Kidney glomerular epithelial cell (primary cell): ENCODE measurements at places on chromosomes 5 and 9.

GRCh38 chr9:136179101-136179616 is 25.8 kb downstream of the LHX3 start:
- DNase-seq: no peak

DNA sequence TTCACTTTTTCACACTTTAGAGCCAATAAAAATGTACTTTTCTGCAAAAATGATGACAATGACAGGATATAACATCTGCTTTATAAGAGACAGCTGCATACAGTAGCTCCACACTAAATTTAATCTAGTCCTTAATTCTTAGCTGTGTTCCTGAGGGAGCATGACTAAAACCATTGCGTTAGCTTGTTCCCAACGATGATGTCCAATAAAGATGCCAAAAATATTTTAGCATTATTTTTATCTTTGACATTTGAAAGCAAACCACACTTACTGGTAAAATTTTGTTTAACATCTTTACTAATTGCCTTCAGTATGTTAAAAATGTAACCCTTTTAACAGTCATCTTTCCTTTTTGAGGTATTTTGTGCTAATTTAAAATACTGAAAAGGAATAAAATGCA is 382.7 kb downstream of the CHSY3 start:
- DNase-seq: no peak

DNA sequence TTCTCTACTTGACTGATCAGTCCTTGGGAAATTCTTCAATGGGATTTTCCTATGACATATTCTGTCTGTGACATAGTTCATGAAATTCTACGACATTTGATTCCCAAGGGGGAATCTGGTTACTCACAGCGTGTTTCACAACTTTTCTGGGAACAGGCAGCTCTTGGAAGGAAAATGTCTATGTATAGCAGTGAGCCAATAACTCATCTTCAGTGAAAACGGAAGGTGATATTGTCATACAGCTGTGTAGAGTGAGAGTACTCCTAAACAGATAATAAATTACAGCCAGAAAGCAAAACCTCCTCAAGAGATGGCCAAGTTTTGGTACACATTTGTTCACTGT is 91.4 kb downstream of the C9orf152 start:
- peak; percentile 16 for DNase-seq

GRCh38 chr9:136156209-136157120 is 37.8 kb upstream of the TMEM250 start:
- DNase-seq: no peak

- peak; percentile 12 for DNase-seq
Observed at GRCh38 chr5:1772634-1773033, 27.0 kb downstream of the MRPL36 start.

- no peak for DNase-seq
Observed at GRCh38 chr5:204001-204400, 12.7 kb downstream of the LRRC14B start.

GRCh38 chr9:116564266-116564793 is 122.8 kb upstream of the TRIM32 start:
- no peak for DNase-seq

GRCh38 chr9:106784076-106784475 is 78.9 kb upstream of the ZNF462 start:
- DNase-seq: peak; percentile 16

DNA sequence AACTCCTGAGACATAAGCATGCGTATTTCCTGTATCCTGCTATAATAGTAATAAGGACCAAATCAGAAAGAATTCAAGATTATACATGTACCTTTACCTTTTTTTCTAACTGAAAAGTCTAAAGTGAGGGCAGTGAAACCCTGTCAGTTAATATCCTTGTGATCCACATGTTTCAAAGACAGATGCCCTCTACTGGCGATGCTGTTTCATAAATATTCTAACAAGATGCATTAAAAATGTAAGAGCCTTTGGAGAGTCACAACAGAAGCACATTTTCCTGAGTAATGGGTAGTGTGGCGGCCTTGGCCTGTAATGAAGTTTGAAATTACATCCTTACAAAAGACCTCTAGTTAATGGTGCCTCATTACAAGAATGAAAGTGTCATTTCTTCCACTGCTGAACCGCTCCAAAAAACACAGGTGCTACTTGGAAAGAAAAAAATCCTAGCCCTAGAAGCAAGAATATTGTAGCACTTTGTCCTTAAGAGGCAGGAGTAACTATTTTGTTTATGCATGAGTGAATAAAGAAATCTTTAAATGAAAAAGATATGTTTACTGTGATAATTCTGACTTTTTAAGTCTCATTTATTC is 232.6 kb downstream of the EPB41L4A start:
- DNase-seq: peak; percentile 53

DNA sequence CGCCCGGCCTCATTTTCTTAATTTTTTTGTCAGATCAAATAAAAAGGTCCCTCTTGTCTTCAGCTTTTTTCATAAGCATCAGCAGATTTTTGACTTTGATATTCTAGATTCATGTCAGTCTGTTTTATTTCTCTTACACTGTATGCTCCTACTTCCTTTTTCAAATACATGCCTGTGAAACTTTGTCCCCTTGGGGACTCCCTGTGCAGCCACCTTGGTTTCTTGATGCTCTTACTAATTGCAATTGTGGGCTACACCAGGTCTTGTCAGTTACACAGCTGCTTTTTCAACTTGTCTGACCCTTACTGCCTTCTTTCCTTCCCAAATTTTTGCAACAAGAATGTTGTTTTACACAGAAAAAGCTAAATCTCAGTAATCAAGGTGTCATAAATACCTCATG is 238.2 kb upstream of the KCNN2 start:
- DNase-seq: no peak

DNA sequence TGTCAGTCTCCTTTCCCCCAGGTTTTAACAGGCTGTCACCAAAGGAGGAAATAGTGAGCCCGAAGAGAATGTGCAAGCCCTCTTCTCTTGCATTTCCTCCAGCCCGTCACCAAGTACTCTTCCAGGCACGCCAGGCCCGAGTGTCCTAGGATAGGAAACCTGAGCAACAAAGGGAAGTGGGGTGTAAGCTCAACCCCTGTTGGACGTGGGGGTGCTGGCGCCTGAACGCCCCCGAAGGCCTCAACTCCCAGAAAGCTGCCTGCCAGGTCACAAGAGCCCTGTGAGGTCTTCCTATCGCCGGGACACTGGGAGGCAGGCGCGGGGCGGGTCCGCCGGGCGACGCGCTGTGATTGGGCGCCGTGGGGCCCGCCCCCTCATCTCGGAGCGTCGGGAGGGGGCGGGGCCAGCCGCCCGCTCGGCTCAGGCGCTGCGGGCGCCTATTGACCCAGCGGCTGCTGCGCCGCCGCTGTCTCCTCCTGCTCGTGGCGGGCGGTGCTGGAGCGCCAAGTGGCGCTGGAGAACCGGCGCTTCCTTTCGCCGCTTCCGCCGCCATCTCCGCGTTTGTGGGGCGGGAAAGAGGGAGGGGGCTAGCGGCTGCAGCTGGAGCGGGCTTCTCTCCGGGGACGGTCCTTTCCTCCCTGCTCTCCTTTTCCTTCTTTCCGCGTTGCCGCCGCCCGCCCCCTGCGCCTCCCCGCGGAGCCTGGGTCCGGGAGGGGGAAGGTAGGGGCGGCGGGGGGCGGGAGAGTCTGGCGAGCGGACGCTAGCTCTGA is 572 bp upstream of the MAN2A1 start:
- DNase-seq: peak; percentile 81

DNA sequence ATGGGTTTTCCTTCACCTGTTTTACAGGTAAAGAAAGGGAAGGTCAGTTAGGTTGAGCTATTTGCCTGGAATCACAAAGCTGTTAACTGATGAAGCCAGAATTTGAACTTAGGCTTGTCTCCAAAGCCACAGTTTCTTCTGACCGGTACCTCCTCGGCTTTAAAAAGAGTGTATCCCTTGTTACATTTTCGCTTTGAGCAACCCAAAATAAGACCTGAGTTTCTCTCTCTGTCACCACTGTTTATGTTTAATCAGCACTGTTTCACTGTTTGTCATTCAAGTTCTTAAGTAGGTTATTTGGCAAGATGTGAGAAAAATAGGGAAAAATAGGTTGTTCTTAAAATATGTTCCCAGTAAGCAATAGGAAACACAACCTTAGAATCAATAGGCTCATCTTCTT is 84.6 kb downstream of the VCAN start:
- DNase-seq: no peak

DNA sequence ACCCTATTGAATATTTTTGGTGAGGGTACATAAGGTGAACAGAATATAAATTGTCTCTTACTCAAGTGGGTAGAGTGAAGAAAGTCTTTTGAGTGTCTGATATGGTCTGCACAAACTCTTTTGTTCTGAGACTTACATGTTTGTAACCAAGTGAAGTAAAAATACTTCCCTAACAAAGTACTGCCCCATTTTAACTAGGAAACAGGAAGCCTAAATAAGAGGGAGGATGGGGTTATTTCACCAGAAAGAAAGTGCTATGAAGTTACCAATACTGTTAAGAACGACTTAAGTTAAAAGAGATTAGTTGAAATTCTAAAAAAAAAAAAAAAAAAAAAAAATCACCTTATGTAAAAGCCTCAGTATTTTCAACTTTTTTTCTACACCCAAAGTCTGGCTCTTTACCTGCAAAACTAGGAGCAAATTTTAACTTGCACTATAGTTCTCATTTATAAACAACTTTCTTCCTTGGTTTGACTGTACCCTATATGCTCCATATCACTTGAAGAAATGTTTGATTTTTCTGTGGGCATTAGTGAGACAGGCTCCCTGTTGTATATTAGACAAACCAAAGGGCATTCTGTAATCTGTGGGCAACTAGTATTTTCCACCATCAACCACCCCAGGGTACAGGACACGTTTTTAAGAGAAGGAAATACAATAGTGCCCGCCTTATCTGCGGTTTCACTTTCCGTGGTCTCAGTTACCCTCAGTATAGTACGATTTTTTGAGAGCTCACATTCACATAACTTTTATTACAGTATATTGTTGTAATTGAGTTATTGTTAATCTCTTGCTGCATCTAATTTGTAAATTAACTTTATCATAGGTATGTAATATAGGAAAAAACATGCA is 127.7 kb downstream of the NR3C1 start:
- no peak for DNase-seq

GRCh38 chr9:129944506-129945116 is 98.4 kb downstream of the FNBP1 start:
- no peak for DNase-seq

DNA sequence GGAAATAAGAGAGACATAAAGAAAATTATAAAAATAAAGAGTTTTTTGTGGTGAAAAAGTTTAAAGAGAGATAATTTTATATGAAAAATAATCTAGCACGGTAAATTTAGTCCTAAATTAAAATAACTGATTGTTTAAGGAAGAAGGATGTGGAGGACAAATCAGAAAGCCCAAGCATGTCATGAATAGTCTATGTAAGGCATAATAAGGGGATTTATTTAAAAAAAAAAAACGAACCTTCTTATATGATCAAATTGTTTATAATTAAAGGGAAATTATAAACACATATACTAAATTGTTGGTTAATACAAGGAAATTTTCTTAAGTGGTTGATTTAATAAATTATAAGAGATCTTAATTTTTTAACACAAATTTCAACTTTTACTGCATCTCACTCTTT is 551.8 kb upstream of the TYRP1 start:
- DNase-seq: no peak

DNA sequence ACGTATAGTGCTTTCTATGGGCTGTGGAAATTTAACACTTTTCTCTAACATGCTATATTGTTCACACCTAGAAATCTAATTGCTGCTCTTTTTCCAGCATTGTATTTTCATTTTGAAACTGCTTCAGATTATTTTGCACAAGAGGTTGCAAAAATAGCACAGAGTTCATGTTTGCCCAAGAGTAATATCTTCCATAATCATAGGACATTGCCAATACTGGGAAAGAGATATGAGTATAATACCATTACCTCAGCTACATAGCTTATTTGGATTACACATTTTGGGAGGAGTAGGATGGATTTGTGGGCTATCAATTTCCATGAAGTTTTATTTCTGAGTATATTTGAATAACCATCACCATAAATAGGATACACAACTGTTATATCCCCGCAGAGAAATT is 717.1 kb downstream of the CDH9 start:
- no peak for DNase-seq

DNA sequence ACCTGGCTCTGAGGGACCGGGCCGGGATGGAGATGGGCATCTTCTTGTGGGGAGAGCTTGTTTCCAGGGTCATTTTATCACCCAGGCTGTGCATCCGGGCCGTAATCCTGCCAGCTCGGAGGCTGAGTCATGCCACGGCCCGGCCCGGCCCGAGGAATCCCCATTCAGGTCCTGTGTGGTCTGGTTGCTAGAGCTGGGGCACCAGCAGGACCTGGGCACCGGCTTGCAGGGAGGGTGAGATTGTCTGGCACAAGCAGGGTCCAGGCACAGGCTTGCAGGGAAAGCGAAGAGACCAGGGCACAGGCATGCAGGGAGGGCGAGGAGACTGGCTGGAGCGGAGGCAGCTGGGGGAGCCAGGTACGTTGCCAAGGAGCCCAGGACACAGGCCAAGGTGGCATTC is 106.8 kb downstream of the RXRA start:
- no peak for DNase-seq

DNA sequence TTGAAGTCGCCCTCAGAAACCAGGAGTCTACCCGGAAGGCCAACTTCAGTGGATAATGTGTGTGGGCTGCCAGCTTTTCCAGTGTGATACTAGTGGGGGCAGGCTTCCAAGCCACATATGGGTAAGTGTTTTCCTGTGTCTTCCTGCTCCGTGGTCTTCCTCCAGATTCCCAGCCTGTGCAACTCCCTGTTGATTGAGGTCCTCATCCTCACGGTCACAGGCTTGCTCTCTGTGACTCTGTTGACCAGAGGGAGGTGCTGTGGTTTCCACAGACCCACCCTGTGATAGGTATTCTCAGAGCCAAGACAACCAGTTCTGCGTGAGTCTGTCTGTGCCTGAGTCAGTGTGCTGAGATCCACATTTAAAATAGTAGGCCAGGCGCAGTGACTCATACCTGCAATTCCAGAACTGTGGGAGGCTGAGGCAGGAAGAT is 388.0 kb upstream of the IRX2 start:
- DNase-seq: no peak

DNA sequence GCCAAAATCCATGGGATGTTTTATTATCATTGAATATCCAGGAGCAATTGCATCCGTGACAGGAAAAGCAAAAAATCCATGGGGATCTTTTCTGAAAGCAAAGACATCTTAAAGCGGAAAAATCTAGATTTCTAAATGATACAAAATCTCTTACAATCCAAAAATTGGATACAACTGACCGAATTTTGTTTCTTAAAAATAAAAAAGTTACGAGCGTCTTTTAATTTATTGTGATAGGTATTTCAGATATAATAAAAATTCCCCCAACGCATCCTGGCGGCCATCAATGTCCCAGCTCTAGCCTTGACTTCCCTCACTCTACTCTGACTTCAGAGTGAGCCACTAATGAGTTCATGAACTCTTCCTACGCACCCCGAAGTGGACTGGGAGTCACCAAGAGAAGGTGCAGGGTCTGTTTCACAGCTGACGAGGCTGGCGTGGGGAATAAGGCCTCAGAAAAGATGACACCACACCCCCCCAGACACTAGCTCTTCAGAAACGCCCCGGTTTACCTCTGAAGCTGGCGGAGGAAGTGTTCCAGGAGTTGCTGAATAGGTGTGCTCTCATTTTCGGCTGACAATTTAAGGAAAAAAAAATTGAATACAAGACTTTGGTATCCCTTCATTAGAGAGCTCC is 3.4 kb downstream of the BRD9 start:
- no peak for DNase-seq
